IMR-90 (cell line): ENCODE measurements at places on chromosomes 3 and 15.

DNA sequence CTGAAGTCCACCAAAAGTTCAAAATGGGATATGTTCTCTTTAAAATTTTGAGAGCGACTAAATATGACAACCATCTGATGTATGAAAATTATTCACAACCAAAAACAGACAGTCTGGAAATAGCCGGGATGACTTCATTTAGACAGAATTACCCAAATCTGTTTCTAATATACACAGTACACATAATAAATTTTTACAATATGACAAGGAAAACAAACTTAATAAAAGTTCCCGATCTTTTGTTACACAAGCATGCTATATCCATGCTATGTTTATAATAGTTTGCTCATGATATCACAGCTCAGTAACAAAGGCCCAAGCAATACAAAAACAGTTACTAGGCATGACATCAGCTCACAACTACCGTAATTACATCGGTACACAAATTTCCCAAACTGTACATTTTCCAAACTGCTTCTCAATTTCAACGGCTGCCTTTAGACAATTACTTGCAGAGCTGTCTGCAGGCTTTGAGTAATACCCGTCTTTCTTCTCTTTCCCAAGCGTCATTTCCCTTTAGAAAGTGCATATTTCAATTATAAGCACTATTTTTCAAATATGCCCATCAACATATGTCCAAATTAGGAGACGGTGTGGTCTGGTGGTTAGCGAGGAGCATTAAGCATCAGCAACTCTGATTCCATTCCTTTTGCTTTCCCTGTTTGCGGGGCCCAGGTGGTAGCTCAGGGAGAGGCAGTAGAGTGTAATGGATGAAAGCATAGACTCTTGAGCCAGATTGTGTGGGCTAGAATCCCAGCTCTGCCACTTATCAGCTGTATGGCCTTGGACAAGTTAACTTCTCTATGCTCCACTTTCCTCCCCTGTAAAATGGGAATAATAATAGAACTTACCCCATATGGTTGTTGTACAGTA lies 481.2 kb downstream of the FOXP1 start:
- DNase-seq: peak; percentile 99
- no peak overlapping the region for H3K4me3 ChIP-seq
- no peaks in the 10 kb centered on the region; the same call in 1 of the 2 replicates for H3K36me3 ChIP-seq
- no peaks in the 10 kb centered on the region for H3K27me3 ChIP-seq

DNA sequence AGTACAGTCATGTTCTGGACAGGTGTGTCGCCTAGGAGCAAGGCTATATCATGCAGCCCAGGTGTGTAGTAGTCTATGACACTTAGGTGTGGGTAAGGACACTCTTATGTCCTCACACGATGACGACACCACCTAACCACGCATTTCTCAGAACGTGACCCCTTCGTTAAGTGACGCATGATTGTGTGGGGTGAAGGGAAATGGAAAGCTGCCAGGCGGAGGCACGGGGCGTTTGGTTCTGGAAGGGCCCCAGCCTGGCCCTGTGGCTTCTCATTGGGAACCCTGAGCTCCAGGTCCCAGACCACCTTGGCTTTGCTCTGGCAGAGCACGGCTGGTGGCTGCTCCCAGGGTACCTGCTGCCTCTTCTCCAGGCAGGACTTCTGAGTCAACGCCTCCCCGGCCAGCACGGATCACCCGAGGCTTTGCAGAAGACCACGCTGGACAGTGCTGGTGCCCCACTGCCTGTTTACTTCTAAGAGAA lies 39.3 kb downstream of the FBLN2 start:
- H3K27ac ChIP-seq: no peak overlapping the region
- no peaks in the 10 kb centered on the region; the same call in 1 of the 2 replicates for H3K4me1 ChIP-seq
- no peaks in the 10 kb centered on the region for H3K36me3 ChIP-seq
- H3K27me3 ChIP-seq: no peaks in the 10 kb centered on the region
- DNase-seq: no peak

DNA sequence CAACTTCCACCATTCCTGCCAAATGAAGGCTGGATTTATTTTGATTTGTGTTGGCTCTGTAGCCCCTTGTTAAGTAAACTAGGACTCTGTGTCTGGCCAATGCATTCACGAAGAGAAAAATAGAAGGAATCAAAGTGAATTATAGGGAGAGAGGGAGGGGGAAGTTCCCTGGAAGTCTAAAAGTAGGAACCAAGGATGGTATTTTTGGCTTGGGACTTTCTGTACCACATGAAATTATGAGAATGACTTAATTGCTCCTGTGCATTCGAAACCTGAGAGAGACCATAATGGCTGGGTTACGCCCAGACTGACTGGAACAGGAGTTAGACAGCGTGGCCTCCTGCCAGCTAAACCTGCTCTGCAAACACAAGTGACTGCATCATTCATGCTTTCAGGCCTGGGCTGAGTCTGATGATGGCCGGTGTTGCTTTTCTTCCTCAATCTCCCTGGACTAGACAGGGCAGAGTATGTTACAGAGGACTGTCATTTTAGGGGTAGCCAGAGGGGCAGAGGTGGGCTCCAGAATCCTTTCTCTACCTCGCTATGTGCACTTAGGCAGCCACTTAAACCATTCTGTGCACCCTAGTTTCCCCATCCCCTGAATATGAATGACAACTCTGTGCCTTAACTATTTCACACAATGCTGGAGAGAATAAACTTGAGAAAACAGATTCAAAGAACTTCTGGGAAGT lies 58.9 kb downstream of the MYO1E start:
- no peak overlapping the region for H3K4me3 ChIP-seq
- H3K4me1 ChIP-seq: peaks cover 13% of the 10 kb centered on the region
- H3K36me3 ChIP-seq: no peaks in the 10 kb centered on the region
- H3K27me3 ChIP-seq: no peaks in the 10 kb centered on the region
- peak; percentile 47 for DNase-seq

- no peak overlapping the region for H3K27ac ChIP-seq
- no peaks in the 10 kb centered on the region for H3K27me3 ChIP-seq
- peaks cover 10% of the 10 kb centered on the region for H3K4me1 ChIP-seq
- peaks cover 11% of the 10 kb centered on the region for H3K36me3 ChIP-seq
- DNase-seq: no peak
- H3K4me3 ChIP-seq: no peak overlapping the region
These were observed 84.5 kb downstream of the SETD2 start for GRCh38 chr3:47079432-47079831.

GRCh38 chr15:92149029-92149428 lies 244.7 kb upstream of the ST8SIA2 start:
- H3K4me1 ChIP-seq: 0 out of 2 replicates have a peak, but pooled peaks cover 2% of the 10 kb centered on the region
- no peaks in the 10 kb centered on the region; the same call in 1 of the 2 replicates for H3K36me3 ChIP-seq
- no peak overlapping the region for H3K27ac ChIP-seq
- H3K4me3 ChIP-seq: no peak overlapping the region
- no peaks in the 10 kb centered on the region for H3K27me3 ChIP-seq

DNA sequence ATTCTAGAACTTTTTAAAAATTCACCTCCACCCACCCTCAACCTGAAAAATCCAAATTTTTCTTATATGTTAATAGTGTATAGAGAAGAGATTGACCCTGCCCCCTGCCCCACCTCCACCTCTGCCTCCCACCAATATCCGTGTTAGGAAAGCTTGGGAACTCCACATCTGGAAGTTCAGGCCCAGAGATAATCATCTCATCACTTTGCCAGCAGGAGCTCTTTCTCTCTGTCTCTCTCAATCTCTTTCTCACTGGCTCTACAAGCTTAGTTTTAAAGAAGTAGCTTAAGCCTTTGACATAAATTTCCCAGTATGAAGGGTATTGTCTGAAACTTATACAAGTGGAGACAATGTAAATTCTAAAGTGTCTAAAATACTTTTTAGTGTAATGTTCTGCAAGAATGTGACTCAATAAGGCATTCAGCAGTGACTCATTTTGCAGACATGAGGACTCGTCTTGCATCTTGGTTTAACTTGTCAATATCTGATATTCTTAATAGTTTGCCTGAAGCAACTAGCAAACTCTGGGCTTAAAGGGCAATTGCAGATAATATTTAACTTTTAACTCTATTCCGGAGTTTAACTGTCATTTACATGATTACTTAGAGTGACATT lies 299.8 kb upstream of the EPHA3 start:
- H3K4me1 ChIP-seq: no peaks in the 10 kb centered on the region; the same call in 1 of the 2 replicates
- H3K27me3 ChIP-seq: no peaks in the 10 kb centered on the region
- H3K27ac ChIP-seq: no peak overlapping the region
- no peak overlapping the region for H3K4me3 ChIP-seq
- H3K36me3 ChIP-seq: no peaks in the 10 kb centered on the region

GRCh38 chr3:197960694-197961581 lies 921 bp downstream of the LMLN start:
- no peaks in the 10 kb centered on the region for H3K27me3 ChIP-seq
- H3K4me1 ChIP-seq: 0 out of 2 replicates have a peak, but pooled peaks cover 3% of the 10 kb centered on the region
- peak overlapping the region; percentile 64 for H3K4me3 ChIP-seq
- peaks cover 2% of the 10 kb centered on the region for H3K36me3 ChIP-seq

- H3K4me3 ChIP-seq: no peak overlapping the region
- DNase-seq: no peak
- no peak overlapping the region for H3K27ac ChIP-seq
- peaks cover 8% of the 10 kb centered on the region for H3K27me3 ChIP-seq
- peaks cover 5% of the 10 kb centered on the region for H3K4me1 ChIP-seq
- H3K36me3 ChIP-seq: no peaks in the 10 kb centered on the region
These were observed 58.1 kb upstream of the APEH start for GRCh38 chr3:49616061-49616460.

DNA sequence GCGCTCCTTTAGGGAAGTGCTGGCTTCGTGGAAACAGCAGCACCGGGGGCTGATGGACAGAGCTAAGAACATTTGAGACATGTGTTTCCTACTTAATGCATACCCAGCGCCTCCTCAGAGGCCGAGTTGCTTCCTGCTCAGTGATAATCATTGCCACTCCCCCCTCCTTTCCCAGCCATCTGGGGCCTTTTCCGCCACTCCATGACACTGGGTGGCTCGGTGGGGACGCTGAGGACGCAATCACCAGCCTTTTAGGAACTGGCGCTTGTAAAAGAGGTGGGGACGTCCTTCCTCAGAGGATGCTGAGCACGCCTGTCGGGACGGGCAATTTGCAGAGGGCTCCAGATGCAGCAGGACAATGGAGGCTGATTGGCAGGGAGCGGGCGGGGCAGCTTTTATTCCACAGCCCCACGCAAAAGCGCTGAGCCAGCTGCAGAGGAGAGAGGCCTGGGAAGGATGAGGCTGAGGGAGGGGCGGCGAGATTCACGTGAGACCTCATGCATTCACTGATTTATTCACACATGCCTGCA lies 22.2 kb upstream of the IQSEC1 start:
- H3K36me3 ChIP-seq: no peaks in the 10 kb centered on the region
- H3K4me3 ChIP-seq: no peak overlapping the region
- H3K27ac ChIP-seq: no peak overlapping the region
- peaks cover 31% of the 10 kb centered on the region; the same call in 1 of the 2 replicates for H3K27me3 ChIP-seq
- DNase-seq: no peak

GRCh38 chr3:98695796-98696195 lies 67.3 kb upstream of the ST3GAL6 start:
- H3K27ac ChIP-seq: no peak overlapping the region; the same call in 1 of the 2 replicates
- H3K4me3 ChIP-seq: no peak overlapping the region
- peak; percentile 32 for DNase-seq
- peaks cover 2% of the 10 kb centered on the region; the same call in 1 of the 2 replicates for H3K4me1 ChIP-seq
- no peaks in the 10 kb centered on the region for H3K36me3 ChIP-seq

- DNase-seq: no peak
- H3K4me1 ChIP-seq: no peaks in the 10 kb centered on the region
- H3K27ac ChIP-seq: no peak overlapping the region
- H3K36me3 ChIP-seq: no peaks in the 10 kb centered on the region
These were observed 20.1 kb upstream of the PRR20G start for GRCh38 chr3:127307916-127308315.

DNA sequence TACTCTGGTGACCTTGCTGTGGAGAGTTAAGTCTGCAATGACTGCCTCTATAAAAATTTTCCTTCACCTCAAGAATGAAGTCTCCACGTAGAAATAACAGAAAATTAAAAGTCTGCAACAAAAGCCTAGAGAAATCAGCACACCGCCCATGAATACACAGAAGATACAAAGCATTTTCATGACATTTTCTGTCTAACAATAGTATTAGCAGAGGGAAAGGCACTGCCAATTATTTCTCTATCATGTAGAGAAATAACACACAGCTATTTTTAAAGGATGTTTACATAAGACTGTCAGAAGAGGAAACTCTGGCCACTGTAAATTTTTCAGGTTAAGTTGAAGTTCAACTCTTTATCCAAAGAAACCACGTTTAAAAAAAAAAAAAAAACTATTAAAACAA lies 80.8 kb downstream of the GSK3B start:
- no peak overlapping the region for H3K27ac ChIP-seq
- peak; percentile 19 for DNase-seq
- no peaks in the 10 kb centered on the region for H3K36me3 ChIP-seq
- peaks cover 5% of the 10 kb centered on the region for H3K4me1 ChIP-seq
- no peak overlapping the region for H3K4me3 ChIP-seq
- H3K27me3 ChIP-seq: no peaks in the 10 kb centered on the region

- no peaks in the 10 kb centered on the region; the same call in 1 of the 2 replicates for H3K4me1 ChIP-seq
- H3K36me3 ChIP-seq: no peaks in the 10 kb centered on the region
- no peak overlapping the region for H3K27ac ChIP-seq
- no peaks in the 10 kb centered on the region for H3K27me3 ChIP-seq
These were observed 134.5 kb downstream of the MECOM start for GRCh38 chr3:169529013-169529412.
